Caki2 (cell line): ENCODE measurements at places on chromosomes 12 and 14. TPM values are rescaled to one million over a fixed set of nuclear protein-coding genes. Genes with fewer than 3 reads are reported as not detected.

- DNase-seq: no peak
These were observed 793.5 kb upstream of the NOVA1 start for GRCh38 chr14:27391331-27391730.

- DNase-seq: peak; percentile 38
These were observed at the start of gene ACRBP for GRCh38 chr12:6647083-6647604. Gene ACRBP (minus strand): TSS chr12:6647432. CDS start chr12:6647366, 66 bp downstream.

GRCh38 chr12:121095544-121096198, 37.0 kb upstream of the P2RX7 start:
- peak; percentile 27 for DNase-seq

- DNase-seq: no peak
These were observed 449.6 kb downstream of the TMEM117 start for GRCh38 chr12:44285321-44285960.

GYS2 gene
- not detected in 2 replicates for total RNA-seq

DNA sequence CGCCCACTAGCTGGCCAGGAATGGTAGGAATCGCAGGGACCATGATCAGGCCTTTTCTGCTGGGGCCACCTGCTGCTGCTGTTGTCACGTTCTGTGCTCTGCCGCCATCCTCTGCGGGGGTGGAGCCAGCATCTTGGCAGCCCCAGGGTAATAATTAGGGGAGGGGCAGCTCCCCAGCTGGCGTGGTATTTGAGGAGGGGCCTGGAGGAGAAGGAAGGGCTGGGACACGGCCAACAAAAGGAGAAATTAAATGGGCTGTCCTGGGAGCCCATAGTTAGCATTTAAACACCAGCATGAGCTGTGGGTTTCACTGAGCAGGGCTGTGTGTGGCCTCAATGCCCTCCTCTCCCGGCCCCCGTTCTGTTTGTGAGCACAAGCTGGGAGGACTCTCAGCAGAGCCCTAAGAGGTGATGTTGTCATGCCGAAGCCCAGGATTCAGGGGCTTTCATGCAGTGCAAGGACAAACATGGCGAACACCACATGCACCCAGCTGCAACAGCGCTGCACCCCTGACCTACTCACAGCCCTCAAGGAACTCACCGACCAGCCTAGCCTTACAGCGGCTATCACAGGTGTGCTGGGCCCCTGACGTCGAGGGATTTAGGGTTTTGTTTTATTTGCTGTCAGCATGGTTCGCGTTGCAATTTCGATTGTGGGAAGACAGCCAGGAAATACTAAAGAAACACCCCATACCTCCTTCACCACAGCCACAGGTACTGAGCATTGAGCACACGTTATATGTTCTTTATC, 324.3 kb downstream of the CACNA1C start:
- DNase-seq: no peak
